ENCODE measurements at places on chromosomes 13 and 19.

DNA sequence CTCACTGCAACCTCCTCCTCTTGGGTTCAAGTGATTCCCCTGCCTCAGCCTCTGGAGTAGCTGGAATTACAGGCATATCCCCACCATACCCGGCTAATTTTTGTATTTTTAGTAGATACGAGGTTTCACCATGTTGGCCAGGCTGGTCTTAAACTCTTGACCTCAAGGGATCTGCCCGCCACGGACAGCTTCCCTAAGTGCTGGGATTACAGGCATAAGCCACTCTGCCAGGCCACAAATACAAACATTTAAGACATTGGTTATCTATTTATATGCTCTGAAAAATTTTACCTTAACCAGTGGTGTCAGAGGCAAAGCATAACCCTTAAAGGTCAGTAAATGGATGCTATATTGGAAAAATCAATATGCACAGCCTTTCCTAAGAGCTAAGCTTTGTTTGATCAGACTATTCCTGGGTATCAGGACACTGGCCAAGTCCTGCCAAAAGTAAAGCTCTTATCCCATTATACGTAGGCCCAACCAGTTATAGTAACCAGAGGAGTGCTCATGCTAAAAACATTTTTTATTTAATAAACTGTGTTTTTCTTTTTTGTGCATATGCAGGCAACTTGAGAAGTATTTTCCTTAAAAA, 56.4 kb upstream of the STARD13 start:
- no peak for DNase-seq

- DNase-seq, result no peak
Measured at GRCh38 chr13:42735010-42735409, 46.4 kb upstream of the FAM216B start.

- peak; percentile 75 for DNase-seq
Measured at GRCh38 chr13:76980075-76980718, 11.7 kb upstream of the CLN5 start.

GRCh38 chr19:38557205-38557799, 60.5 kb downstream of the MAP4K1 start:
- no peak for DNase-seq

DNA sequence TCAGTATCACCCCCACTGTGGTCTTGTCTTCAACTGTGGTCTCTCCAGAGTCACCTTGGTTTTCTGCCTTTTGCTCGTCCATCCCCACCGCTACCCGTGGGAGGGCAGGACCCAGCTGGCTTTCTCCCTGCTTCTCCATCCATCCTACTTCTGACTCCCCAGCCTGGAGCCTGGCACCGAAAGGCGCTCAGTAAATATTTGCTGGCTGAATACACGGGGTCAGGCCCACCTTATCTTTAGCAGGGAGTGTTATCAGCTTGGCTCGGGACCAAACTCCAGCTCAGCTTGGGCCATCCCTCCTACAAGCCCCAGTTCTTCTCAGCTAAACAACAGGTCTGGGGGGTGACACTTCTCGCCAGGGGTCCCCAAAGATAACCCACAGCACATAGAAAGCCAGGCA, 62.0 kb upstream of the KLF2 start:
- no peak for DNase-seq
